Cardiac septum (tissue), 1 donor: ENCODE measurements at places on chromosomes 11 and 22. TPM values are rescaled to one million over a fixed set of nuclear protein-coding genes. Genes with fewer than 3 reads are reported as not detected.

- DNase-seq, result no peak
Measured at GRCh38 chr11:19018901-19019300, 41.6 kb downstream of the MRGPRX2 start.

DNA sequence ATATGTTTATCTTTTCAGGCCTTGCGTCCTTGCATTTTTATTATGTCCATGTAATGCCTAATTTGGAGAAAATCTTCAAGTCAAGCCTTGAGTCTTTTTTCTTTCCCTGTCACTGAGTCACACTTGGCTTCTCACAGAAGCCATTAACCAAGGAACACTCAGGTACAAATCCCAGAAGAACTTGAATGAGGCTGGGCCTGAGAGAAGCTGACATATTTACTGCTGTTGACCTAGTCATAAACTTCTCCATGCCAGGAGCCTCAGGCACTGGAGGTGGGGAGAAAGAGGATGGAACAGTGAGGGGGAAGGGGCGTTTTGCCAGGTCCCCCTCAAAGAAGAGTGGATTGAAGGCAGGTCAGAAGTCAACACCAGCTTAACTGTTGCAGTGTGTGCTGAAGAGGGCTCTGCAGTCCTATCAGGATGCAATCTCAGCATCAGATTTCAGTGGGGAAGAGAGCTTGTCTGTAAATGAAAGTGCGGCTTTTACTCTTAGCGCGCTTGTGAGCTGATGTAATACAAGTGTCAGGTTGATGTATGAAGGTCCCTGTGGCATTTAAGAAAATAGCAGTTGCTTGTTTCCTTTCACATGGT lies 526.0 kb downstream of the ETS1 start:
- no peak for DNase-seq

The PRODH gene
- total RNA-seq, result 3.0 TPM

The C11orf86 gene
- not detected for total RNA-seq

DNA sequence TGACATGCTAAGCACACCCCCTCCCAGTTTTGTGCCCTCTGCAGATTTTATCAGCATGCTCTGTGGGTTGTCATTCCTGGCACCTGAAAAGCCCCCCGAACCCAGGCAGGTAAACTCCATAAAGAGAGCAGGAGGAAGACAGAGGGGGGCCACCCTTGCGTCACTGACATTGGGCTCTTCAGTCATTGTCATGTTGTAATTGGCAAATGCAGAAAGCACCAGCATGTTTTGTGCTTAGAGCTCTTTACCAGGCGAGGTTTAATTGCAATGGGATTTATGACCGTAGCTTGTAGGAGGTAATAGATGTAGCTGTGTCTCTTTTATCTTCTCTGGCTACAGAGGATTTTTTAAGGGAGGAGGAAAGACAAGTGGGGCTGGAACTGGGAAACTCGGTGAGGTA lies 201.7 kb downstream of the GRIK4 start:
- no peak for DNase-seq

- DNase-seq, result no peak
Measured at GRCh38 chr11:15636521-15637089, 521.9 kb downstream of the INSC start.

DNA sequence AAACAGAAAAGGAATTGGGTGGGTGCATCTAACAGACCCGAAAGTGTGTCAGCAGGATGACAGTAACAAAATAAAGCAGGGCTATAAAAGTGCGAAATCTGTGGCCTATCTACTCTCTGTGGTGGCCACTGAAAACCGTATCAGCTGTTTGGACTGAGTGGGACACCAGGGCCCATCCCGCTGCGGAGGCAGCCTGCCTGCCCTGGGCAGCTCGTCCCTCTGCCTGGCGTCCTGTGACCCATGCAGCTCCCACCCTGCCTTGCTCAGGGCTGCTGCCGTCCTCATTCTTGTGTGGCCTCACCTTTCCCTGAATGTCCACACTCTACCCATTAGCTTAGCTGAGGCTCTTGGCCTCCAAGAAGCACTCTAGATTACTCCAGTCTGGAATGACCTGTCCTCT lies 30.4 kb downstream of the CARS1 start:
- no peak for DNase-seq

DNA sequence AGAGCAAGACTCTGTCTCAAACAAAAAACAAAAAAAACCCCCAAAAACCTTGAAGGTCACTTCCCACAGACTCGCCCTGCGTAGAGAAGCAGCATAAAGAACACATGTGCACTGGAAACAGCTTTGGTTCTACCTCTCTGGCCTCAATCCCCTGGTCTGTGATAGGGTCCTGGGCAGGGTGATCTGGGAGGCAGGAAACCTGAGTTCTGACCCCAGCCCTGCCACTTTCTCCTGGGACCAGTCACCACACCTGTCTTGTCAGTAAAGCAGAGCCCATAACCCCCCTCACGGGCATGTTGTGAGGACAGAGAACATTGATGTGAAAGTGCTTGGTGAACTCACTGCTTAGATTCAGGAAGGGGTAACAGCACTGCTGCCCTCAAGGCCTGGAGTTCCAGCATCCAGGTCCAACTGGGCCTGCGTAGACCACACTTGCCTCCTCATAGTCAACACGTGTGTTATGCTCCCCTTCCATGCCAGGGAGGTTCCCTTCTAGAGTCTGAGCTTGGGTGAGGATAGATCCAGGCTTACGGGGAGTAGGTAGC lies 11.4 kb downstream of the UCP2 start:
- peak; percentile 10 for DNase-seq

DNA sequence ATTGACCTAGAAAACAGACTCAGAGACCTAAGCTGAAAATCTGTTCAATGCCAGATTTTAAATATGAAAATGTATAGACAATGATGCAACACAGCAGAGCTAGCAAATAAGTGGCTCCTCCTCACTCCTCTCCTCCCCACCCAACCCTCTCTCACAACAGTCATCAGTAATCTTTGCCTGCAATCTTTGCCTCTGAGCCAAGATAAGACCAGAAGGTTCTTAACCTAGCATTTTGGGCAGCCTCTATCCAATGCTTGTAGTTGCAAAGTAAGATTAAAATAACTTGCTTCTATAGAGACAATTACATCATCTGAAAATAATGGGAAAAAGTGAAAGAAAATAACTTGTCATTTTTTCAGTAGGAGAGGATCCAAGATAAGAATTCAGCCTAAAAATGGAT lies 117.3 kb downstream of the PARVA start:
- DNase-seq, result no peak

- no peak for DNase-seq
Measured at GRCh38 chr11:43511959-43512358, 153.2 kb downstream of the TTC17 start.

DNA sequence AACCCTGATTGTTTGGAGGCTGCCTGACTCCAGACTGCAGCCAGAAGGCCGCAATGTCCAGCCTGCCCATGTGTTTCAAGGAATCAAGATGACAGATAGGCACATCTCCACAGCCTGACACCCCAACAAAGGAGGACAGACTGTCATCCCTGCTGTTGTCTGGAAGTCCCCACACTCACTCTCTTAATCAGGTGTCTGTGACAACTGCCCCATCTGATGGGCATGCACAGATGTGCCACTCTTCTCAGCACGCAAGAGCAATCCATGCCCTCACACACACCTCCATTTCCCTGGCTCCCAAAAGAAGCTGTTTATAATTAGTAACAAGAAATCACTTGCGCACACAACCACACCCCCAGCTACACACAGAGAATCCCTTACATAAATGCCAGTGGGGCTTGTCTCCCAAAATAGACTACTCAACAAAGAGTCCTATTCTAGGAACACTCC lies 117.6 kb downstream of the C11orf58 start:
- no peak for DNase-seq

The KDELR3 gene
- total RNA-seq, result 18.2 TPM

The TCN2 gene
- 10.3 TPM for total RNA-seq

GRCh38 chr22:49973018-49973961 lies 12.7 kb downstream of the PIM3 start:
- no peak for DNase-seq

DNA sequence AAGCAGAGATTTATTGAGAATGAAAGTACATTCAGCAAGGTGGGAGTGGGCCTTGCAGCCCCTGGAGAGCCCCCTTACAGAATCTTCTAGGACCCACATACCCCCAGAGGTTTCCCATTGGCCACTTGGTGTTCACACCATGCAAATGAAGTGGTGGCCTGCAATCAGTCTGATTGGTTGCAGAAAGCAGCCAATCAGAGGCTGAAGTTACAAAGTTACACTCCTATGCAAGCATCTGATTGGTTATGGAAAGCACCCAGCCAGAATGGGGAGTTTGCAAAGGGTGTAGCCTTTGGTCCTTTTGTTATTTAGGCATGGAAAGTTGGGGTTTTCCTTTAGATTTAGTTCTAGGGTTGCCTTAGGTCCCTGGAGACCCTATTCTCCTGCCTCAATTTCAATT lies 34.9 kb downstream of the UVRAG start:
- no peak for DNase-seq

GRCh38 chr11:92886243-92886905 lies 83.1 kb upstream of the MTNR1B start:
- DNase-seq, result no peak

The APOL5 gene
- total RNA-seq, result not detected

DNA sequence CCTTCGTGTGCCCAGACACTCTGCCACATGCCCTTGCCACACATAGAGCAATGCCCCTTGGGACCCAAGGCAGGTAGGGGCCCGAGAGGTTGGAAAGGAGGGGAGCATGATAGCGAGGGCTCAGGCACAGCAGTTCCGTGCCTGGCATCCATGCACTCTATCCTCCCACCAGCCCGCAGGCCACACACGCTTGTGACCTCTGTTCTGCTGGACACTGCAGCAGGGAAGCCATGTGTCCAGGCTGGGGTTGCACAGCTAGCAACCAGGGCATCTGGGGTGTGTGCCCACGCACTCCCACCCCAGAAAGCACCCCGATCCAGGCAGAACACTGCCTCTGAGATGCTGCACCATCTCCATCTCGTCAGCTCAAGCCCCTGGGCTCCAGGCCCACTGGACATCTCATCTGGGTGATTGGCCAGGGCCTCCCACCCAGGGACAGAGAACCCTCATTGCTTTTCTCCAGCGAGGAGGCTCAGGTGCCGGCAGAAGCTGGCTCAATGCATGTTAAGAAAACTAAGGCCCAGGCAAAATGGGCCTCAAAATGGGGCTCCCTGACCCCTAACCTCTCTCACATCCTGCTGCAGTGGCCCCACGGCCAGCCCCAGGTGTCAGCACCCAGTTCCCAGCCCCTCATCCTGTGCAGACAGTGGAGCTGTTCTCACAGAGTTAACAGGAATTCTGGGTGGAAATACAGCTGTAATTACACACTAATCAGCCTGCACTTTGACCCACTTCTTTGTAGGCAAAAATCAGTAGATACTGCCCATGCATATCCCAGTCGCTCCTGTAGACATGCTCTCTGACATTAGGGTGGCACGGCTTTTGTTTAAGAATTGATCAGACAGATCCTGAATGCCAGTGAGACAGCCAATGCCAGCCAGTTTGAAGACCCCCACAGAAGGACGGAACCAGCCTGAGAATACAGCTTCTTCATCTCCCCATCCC lies 173.9 kb upstream of the B3GAT1 start:
- peak; percentile 61 for DNase-seq
